ENCODE measurements at places on chromosomes 5 and 9.

DNA sequence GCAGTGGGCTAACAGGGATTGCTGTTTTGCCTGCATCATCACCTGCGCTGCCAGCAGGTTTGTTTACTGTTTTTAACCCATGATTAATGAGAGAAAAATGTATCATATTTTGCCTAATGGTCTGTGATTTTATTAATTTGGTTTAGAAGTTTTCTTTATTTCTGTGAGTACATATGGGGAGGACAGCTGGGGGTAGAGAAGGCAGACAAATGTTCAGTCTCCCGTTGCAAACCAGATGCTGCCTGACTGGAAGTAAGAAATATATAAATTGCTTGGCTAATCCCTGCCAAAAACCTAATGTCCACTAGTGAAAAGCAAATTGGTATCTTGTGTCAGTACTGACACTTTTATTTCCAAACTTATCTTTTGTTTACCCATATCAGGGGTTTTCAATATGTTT is 1766.1 kb upstream of the C9orf72 start:
- DNase-seq: no peak

GRCh38 chr5:93585041-93585766 is 2.2 kb downstream of the NR2F1 start:
- DNase-seq: no peak

DNA sequence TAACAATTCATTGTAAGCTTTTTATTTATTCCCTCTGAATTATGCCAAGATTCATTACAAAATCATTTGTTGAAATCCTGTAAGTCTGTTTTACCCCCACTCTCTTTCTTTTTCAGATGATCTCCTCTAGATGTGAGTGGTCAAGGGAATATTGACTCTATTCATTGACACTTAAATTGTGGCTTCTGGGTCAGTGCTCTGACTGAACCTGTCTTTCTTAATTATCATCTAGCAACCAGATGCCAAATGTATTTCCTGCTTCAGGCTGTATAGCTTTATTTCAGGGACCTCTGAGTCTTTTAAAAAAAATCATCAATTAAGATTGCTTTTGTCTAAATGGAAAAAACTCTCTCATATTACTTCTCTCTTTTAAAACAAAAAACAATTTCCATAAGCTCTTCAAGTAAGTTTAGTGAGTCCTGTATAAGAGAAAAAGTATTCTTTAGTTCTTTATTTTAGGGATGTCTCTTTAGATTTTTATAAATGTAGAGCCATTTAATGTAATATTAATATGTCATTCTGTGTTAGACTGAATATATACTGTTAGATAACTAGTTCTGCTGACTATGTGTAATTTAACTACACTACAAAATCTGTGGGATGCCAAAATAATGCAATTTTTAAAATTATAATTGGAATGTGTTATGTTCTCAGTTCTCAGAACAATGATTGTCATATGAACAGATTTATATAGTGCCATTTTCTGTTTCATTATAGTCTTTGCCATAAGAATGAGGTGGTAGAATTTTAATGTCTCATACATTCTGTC is 645.8 kb upstream of the EDIL3 start:
- DNase-seq: no peak

- DNase-seq: no peak
Observed at GRCh38 chr5:116681334-116682013, 106.9 kb upstream of the SEMA6A start.

- DNase-seq: no peak
Observed at GRCh38 chr9:12461763-12462460, 231.3 kb upstream of the TYRP1 start.

DNA sequence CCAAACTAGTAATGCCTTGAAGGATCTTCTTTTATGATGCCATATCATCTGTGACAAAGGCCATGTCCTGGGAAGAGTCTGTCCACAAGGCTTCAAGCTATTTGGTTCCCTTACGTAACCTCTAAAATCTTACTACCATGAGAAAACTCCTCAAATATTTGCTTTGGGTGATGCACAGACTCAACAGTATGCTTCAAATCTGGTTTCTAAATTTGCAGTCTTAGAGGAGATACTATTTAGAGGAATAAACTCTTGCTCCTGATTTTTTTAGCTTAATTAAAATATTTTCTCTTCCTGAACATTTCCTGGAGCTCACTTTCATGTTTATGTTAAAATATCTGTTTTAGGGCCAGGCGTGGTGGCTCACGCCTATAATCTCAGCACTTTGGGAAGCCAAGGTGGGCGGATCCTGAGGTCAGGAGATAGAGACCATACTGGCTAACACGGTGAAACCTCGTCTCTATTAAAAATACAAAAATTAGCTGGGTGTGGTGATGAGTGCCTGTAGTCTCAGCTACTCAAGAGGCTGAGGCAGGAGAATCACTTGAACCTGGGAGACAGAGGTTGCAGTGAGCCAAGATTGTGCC is 28.2 kb downstream of the TRPC7 start:
- no peak for DNase-seq

DNA sequence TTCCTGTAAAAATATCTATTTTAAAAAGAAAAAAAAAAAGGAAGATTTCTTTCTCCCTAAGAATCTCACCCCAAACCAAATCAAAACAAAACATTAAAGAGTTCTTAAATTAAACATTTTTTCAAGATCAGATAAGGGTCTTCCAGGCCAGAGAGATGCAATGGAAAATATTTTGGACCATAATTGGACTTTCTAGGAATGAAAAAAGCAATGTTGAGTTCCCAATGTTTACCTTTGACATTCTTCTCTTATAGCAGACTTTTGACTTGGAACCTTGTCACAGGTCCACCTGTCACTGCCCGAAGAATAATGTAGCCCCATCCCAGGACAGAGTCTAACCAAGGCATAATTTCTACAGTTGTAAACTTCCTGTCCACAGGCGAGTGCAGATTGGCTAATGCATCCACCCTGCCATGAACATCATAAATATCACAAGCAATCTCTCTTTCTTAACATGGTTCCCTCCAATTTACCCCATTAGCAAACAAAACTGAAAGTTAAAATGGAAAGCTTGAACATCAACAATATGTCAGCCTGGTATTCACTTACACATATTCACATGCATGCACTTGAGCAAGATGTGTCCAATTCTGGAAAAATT is 121.7 kb upstream of the ZNF366 start:
- DNase-seq: no peak

GRCh38 chr5:34703767-34704713 is 47.9 kb downstream of the RAI14 start:
- no peak for DNase-seq

DNA sequence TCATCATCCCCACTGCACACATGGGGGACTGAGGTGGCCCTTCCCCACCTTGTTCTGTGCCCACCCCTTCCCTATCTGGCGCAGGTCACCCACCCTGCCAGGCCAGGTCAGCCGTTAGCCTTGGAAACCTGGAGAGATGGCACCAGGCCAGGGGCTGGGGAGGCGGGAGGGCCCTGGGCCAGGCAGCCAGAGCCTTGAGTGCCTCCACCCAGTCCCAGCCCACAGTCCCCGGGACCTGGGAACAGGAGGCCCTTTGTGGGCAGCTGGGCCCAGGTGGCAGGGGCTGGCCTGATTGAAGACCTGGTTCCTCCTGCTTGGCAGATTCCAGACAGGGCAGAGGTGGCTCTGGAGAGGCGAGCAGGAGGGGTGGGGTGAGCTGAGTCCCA is 70.6 kb downstream of the LRSAM1 start:
- no peak for DNase-seq
